Panc1 (cell line): ENCODE measurements at places on chromosomes 2 and 18.

DNA sequence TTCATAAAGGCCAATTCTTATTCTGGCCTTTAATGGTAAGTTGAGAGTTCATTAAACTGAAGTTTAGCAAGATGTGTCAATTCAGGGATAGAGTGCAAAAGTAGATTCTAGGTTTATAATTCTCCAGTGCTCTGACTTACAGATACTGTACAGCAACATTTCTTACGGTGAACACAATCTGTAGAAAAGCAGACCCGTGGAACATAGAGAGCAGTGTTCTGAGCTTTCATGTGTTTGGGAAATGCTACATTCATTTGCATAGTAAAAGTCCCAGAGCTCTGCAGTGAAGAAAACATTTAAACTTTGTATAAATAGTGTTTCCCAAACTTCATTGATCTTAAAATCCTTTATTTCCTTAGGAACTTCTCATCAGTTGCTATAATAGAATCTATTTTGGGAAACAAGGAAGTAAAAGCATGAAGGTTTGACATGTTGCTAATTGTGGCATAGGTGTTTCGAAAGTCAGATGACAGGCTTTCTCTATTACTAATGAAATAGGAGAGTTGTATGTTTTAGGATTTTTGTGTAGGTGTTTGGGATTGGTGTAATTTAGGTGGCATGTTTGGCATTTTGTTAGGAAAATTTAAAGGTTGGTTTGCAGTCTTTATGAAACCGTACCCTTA lies 138.2 kb downstream of the ASXL3 start:
- no peak for DNase-seq

DNA sequence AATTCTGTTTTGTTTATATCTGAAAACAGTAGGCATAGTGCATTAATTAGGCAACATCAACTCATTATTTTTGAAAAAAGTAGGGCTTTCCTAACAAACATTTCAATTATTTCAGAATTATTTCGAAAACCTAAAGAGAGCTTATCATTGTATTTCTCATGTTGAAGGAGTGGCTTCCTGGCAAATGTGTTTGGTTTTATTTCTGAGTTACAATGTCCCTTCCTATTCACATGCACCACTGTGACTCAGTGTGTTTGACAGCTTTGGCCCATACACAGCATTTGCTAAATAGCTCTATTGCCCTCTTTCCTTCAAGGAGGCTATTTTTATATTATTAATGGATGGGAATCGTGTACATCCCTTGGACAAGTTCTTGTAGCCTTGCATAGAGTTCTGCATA lies 205.9 kb downstream of the PTGR3 start:
- no peak for DNase-seq

GRCh38 chr2:209556354-209556961 lies 132.6 kb downstream of the MAP2 start:
- DNase-seq = peak; percentile 18

- DNase-seq = no peak
Observed at GRCh38 chr2:239380831-239381708, 19.8 kb downstream of the HDAC4 start.

DNA sequence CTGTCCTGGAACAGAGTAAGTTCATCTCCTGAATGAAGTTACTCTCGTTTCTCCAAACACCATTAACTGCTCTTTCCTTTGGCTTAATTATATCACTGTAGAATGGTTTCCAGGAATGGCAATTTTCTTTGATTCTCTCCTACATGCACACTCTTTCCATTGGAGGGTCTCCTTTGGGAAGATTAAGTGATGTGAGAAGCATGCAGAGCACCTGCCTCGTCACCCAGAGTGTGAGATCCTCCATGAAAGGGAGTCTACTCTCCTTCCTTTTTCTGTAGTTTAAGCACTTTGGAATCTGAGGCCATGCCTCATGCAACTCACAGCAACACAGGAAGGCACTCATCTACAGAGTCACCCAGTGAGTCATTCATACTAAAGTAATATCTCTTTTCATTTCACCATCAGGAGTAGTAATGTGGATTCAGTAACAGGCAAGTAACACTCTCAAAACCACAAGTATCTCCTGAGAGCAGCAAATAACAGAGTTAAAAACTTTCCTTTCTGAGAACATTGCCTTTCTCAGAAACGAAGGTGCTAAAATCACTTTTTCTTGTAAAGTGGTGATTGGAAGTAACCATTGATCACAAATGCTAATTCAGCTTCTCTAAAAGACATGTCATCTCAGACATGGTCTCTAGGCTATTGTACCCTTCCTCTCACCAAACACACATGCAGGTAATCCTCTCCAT lies 52.8 kb upstream of the IL1RL1 start:
- DNase-seq = peak; percentile 74

DNA sequence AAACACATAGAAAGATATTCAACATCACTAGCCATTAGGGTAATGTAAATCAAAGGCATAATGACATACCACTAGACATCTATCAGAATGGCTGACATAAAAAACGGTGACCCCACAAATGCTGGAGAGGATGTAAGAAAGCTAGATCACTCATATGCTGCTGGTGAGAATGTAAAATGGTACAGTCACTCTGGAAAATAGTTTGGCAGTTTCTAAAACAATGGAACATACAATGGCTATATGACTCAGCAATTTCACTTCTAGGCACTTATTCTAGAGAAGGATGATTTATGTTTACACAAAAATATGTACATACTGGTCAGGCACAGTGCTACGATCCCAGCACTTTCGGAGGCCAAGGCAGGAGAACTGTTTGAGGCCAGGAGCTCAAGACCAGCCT lies 87.3 kb downstream of the COLEC12 start:
- no peak for DNase-seq
